ENCODE measurements at places on chromosomes 6 and 20.

- no peak for DNase-seq
These were observed 146.2 kb downstream of the COL21A1 start for GRCh38 chr6:56101141-56101553.

- no peak for DNase-seq
These were observed 482.3 kb upstream of the SOX4 start for GRCh38 chr6:21111093-21111725.

- DNase-seq, result no peak
These were observed 460.9 kb downstream of the GJA1 start for GRCh38 chr6:121896363-121896762.

DNA sequence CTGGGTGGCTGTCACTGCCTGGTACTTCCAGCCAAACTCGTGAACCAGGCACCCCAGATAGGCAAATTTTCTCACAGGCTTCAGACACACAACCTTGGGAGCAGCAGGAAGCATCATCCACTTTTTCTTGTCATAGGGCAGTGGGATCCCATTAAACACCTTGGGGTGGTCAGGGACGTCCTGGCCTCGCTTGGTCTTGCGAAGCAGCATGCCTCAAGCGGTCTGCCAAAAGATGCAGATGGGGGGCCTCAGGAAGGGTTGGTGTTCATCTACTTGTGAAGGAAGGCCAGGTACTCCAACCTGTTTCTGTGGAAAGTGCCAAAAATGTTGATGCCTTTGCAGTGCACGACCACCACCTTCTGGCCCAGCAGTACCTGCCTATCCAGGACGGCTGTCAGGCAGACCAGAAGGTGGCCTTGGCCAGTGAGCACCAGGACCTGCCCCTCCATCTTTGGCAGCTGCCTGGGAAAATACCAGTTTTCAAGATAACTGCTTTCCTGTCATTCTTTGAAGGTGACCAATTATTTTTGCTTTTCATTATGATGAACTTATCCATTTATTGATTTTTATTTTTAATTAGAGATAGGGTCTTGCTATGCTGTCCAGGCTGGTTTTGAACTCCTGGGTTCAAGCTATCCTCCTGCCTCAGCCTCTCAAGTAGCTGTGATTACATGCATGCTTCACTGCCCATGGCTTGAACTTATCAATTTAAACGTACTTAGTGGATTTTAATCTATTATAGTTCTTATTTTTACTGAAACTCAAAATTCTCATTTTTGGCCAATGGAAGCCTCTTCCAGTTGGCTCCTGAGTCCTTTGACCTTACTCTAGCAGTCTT is 80.1 kb downstream of the MAN1A1 start:
- no peak for DNase-seq

DNA sequence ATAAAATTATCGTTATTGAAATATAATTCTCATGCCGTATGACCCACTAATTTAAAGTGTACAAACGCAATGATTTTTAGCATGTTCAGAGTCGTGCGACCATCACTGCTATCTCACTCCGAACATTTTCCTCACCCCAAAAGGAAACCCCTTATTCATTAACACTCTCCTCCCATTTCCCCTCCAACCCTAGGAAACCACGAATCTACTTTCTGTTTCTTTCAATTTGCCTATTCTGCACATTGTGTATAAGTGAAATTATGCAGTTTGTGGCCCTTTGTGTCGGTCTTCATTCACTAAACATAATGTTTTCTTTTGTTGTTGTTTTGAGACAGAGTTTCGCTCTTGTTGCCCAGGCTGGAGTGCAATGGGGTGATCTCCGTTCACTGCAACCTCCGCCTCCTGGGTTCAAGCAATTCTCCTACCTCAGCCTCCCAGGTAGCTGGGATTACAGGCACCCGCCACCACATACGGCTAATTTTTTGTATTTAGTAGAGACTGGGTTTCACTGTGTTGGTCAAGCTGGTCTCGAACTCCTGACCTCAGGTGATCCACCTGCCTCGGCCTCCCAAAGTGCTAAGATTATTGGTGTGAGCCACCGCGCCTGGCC is 99.7 kb upstream of the ZNF217 start:
- no peak for DNase-seq

DNA sequence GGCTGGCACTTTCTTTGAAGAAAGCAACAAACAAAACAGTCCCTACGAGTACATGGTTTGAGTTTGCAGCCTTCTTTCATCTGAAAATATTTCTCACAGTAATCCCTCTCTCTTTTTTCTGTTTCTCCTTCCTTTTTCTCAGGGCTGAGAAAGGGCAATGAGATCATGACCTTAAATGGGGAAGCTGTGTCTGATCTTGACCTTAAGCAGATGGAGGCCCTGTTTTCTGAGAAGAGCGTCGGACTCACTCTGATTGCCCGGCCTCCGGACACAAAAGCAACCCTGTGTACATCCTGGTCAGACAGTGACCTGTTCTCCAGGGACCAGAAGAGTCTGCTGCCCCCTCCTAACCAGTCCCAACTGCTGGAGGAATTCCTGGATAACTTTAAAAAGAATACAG is 80.7 kb upstream of the CLDN20 start:
- DNase-seq, result no peak

GRCh38 chr6:113160306-113161017 is 696.7 kb upstream of the MARCKS start:
- DNase-seq, result no peak

DNA sequence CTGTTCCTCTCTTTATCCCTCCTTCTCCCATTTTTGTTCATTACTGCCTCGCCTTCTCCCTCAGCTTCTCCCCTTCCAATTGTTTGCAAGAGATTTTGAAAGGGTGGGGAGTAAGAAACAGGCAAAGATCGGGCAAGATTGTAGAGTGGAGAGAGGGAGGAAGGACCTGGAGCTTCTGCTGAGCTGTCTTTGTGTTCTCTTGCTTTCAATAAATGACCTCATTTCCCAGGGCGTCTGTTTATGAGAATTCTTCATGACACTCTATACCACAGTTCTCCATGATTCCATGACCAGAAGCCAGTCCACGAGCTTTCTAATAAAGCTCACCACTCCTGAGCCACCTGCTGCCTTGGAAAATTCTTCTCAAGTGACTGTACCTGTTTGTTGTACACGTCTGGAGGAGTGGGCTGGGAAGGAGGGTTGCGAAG is 50.0 kb upstream of the PLEKHG1 start:
- no peak for DNase-seq

DNA sequence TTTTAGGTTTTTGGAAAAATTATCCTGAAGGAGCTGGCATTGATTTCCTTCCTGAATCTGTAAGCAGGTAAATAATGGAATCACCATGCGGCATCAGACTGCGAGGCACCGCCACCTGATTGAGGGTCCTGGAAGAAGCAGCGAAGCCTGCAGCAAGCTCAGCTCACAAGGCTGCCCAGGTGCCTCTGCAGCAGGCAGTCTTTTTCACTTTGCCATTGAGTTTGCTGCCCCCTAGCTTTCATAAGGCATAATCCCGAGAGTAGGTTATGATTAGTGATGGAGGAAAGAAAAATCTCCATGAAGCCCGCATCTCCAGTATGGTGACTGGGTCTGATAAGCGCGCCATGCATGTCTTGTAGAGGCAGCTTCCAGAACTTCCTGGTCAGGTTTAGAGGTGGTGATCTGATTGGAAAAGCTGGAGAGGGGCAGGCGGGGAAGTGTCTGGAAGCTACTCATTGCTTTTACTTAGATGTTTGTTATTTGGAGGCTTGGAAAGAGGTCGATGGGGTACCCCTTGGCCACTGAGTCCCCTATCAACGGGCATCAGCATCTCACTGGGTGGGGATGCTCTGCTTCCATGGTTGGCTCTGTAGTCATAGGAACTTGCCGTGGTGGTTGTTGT is 26.7 kb downstream of the IYD start:
- DNase-seq, result no peak

DNA sequence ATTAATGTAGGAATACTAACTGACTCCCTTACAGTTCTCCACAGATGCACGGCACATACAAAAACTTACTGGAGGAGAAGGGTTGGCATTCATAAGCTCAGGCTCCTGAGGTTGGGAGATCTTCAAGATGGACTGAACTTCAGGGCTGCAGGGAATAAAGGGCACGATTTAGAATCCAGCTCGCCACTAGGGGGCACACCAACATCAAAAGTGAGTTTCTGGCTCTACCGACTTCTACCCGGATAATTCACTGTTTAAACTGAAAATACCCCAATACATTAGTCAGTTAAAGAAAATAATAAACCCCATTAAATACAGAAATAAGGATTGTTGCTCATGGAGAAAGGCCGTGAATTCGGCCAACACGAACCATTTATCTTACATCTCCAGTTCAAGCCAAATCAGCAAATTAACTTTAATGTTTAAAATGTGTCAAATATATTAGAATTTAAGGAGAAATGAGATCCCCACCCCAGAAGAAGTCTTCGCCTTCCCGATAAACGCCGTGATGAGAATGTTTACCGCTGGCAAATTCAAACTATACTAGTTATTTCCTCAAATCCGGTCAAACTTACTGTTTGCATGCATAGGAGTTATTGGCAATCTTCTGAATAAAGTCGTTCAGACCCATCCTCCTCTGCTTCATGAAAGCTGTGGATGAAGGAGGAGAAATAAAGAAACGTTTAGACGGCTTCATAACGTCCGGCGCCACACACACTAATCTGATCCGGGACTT is 121.7 kb upstream of the SLC2A12 start:
- peak; percentile 76 for DNase-seq

GRCh38 chr6:52537001-52537753 is 39.7 kb downstream of the TRAM2 start:
- no peak for DNase-seq

GRCh38 chr6:48057601-48058000 is 53.4 kb downstream of the PTCHD4 start:
- DNase-seq, result no peak

GRCh38 chr6:53796791-53797190 is 2.0 kb downstream of the LRRC1 start:
- DNase-seq, result no peak

GRCh38 chr6:7992002-7992815 is 72.0 kb downstream of the BLOC1S5 start:
- DNase-seq, result no peak

GRCh38 chr20:3163099-3164042 is 3.7 kb upstream of the FASTKD5 start:
- no peak for DNase-seq

Measured in stimulated activated CD8-positive, alpha-beta memory T cell treated with anti-CD3 and anti-CD28 coated beads, Interleukin-4, amount 100 ng/mL, for 24 hours (primary cell).